ENCODE measurements at places on chromosomes 16 and 17.

DNA sequence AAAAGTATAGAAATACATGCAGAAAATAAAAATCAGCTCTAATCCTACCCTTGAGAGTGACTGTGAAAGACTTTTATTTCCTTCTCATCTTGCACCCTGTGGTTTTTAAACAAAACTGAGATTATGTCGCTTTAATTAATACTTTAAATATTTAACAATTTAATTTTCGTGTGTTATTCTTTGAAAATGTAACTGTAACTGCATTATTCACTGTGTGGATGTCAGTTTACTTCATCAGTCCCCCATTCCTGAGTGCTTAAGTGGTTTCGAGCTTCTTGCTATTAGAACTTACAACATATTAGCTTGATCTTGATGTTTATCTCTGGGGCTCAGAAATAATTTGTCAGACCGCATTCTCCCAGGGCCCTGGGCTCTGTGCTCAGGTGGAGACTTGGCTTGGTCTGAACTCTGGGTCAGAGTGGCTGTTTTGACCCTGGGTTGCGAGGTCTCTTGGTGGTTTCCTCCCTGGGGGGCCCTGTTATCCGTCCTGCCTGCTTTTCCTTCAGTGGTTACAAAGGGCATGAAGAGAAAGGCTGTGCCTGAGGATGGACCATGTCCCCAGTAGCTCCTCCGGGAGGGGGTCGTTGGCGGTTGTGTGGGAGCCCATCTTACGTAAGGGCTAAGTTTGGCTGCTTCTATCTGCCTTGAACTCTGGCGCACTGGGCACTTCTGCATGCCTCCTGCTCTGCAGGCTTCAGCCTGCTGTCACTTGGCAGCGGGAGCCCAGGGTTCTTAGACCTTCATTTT is 25.7 kb downstream of the AKAP1 start:
- DNase-seq: no peak

GRCh38 chr16:87067003-87067556 is 250.1 kb downstream of the C16orf95 start:
- no peak for DNase-seq

DNA sequence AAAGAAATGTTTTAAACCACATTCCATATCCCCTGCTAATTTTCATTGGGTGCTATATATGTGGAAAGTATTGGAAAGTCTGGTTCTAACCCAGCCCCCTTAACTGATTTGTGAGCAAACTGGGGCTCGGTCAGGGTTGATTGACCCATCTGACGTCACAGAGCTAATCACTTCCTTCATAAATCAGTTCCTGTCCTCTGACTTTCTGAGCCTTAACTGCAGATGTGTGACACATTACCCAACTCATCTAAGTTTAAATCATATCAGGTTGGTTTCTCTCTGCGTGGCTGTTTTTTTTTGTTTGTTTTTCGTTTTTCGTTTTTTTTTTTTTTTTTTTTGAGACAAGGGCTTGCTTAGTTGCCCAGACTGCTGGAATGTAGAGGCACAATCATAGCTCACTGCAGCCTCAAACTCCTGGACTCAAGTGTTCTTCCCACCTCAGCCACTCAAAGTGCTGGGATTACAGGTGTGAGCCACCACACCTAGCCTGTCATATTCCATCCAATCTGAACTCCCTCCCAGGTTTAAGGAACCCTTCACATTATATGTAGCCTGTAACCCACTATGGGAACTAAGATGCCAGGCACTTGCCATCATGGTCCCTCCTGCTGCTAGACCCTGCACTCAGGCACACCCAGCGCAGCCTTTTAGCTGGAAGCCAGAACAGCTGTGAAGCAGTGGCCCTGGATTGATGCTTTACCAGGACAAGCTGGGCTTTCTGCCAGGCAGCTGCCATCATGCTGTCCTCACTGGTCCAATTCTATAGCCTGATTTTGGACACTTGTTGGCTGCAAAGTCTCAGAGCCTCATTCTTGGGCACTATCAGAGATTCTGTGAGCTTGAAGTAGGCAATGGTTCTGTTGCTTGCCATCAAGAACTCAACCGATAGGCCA is 6.9 kb upstream of the BPTF start:
- DNase-seq: no peak

DNA sequence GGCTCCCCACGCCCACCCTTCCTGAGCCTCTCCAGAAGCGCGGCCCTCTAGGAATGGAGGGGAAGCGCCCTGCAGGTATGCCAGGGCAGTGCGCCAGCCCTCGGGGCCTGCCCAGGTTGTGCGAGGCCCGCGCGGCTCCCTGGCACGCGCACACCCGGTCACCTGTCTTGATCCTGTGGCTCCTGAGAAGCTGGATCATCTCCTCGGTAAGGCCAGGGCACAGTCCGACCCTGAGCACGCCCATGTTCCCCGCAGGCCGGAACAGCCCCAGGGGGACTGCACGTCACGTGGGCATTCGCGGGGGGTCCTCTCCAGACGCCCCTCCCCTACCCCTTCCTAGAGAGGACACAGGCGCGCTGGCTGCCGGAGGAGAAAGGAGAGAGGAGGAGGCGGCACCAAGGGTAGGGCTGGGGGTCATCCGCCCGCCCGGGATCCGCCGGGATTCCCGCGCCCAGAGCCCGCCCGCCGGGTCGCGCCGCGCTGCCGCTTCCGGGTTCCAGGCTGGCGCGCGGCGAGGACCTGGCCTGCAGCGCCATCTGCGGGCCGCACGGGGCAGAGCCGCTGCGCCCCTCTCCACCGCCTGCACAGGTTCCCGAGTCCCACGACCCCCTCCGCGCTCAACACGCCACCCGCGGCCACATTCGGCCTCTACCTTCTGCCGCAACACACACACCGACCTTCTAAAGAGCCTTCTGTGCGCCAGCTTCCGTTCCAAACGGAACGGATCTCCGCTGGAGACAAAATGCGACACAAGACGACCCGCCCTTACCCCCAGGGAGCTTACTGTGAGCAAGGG is at the start of gene RAD51D:
RAD51D (minus strand) TSS at position 491 of the 796 bp plus-strand sequence; CDS start at position 244, 247 bp downstream.
- DNase-seq: peak; percentile 93

GRCh38 chr17:7558544-7559319 is at the start of gene TNFSF13:
TNFSF13 (plus strand) TSS chr17:7558750; CDS start chr17:7559040, 290 bp downstream.
- DNase-seq: no peak

GRCh38 chr17:39831588-39831987 is 32.5 kb downstream of the IKZF3 start:
- DNase-seq: no peak

- no peak for DNase-seq
Measured at GRCh38 chr16:8611886-8612600, 9.5 kb upstream of the METTL22 start.

GRCh38 chr17:8859027-8859803 is 8.3 kb downstream of the PIK3R6 start:
- peak; percentile 24 for DNase-seq

- DNase-seq: peak; percentile 51
Measured at GRCh38 chr16:66028510-66029216, 337.8 kb upstream of the CDH5 start.

- no peak for DNase-seq
Measured at GRCh38 chr17:58491510-58492045, 3.4 kb upstream of the HSF5 start.

Data from eye (tissue), 1 donor.